ENCODE measurements at places on chromosomes 6 and 20.

GRCh38 chr6:133407320-133408100, 166.4 kb downstream of the EYA4 start:
- no peak overlapping the region for H3K4me3 ChIP-seq
- H3K27me3 ChIP-seq: peaks cover 3% of the 10 kb centered on the region
- H3K36me3 ChIP-seq: no peaks in the 10 kb centered on the region
- DNase-seq: no peak

DNA sequence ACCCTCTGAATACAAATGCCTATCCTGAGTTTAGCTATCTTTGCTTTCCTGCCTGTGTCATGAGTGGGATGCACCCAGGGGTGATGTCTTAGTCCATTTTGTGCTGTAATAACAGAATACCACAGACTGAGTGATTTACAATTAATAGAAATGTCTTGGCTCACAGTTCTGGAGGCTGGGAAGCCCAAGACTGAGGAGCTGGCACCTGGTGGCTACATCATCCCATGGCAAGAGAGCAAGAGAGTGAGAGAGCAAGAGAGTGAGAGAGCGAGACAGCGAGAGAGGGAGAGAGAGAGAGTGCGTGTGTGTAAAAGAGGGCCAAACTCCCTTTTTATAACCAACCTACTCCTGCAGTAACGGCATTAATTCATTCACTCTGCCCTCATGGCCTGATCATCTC, 76.8 kb downstream of the PRDM1 start:
- no peak overlapping the region for H3K4me3 ChIP-seq
- peaks cover 4% of the 10 kb centered on the region for H3K27me3 ChIP-seq
- peaks cover 24% of the 10 kb centered on the region for H3K4me1 ChIP-seq
- H3K27ac ChIP-seq: peak overlapping the region; percentile 18
- no peaks in the 10 kb centered on the region for H3K36me3 ChIP-seq
- DNase-seq: no peak

DNA sequence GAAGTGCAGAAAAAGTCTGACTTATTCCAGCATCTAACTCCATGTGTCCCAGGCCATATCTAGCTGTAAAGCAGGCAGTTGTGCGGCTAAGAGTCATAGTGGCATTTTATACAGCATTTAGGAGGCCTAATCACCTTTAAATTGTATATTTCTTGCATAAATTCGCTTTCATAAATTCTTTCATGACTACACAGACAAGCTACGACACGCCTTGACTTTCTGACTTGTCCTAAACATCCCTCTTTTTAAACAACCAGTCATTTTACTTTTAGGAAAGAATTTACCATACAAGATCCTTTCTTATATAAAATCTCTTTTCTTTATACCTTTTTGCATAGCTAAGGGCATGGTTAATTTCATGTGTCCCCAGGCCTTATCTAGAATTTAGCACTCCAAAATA, 81.7 kb upstream of the THBS2 start:
- no peak overlapping the region for H3K4me3 ChIP-seq
- no peak overlapping the region for H3K27ac ChIP-seq
- no peak for DNase-seq
- H3K36me3 ChIP-seq: no peaks in the 10 kb centered on the region

GRCh38 chr6:7673063-7673536, 52.8 kb upstream of the BMP6 start:
- peaks cover 34% of the 10 kb centered on the region for H3K4me1 ChIP-seq
- peak; percentile 26 for DNase-seq
- no peaks in the 10 kb centered on the region for H3K36me3 ChIP-seq
- H3K4me3 ChIP-seq: peak overlapping the region; percentile 48

DNA sequence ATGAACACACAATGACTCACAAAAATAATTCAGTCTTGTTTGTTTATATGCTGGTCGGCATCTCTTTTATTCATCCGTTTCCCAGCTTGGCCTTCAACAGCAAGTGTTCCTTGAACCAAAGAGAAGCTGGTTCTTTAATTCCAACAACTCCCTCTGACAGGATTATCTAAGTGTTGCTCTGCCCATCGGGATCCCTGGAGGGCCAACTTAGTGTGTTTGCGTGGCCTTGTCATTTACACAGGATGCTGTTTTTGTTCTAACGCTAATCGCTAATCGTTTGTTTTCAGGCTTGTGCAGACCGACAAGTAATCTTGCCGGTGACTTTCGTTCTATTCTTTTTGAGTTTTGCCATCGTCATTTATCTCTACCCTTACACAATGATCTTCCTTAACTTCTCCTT, 267.4 kb upstream of the EXOC2 start:
- H3K27me3 ChIP-seq: peaks cover 7% of the 10 kb centered on the region
- no peak overlapping the region for H3K27ac ChIP-seq
- DNase-seq: no peak
- no peak overlapping the region for H3K4me3 ChIP-seq

DNA sequence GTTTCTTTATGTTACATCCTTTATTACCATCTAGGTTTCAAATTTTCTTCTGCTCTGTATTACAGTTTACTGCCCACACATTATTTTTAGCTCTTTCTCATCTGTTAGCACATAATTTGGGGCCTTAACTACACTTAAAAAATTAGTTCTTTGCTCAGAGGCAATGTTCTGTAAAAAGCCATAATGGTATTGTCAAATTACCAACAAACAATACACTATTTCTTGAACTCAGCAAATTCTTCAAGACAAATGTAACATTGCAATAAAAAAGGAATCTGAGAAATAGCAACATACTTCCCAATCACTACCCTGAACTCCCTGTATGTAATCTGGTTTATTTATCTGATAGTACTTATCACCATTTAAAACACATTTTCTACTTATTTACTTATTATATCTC, 448.6 kb upstream of the OPRM1 start:
- no peak overlapping the region for H3K4me3 ChIP-seq
- no peaks in the 10 kb centered on the region for H3K27me3 ChIP-seq
- DNase-seq: no peak
- H3K4me1 ChIP-seq: peaks cover 7% of the 10 kb centered on the region
- H3K27ac ChIP-seq: no peak overlapping the region

DNA sequence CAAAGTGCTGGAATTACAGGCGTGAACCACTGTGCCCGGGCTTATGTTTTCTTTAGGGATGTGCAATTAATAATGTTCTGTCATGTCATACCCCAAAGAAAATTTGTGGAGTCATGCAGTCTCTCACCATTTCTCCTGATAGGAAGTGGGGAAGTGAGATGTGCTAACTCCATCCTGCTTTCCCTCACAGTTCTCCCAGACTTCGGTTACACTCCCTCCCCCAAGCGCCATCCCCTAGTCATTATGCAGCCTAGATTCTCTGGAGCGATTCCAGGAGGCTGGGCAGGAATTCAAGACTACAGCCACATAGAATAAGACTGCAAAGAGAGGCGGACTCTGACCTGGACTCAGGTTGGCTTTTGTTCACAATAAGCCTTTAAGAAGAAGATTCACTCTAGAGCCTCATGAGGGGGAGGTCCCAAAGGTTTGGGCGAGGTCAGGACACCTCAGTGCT, 271.4 kb downstream of the ALDH8A1 start:
- H3K36me3 ChIP-seq: no peaks in the 10 kb centered on the region
- H3K4me1 ChIP-seq: peaks cover 3% of the 10 kb centered on the region
- no peak for DNase-seq

- H3K36me3 ChIP-seq: no peaks in the 10 kb centered on the region
- no peak for DNase-seq
- no peak overlapping the region for H3K27ac ChIP-seq
- H3K4me1 ChIP-seq: peaks cover 22% of the 10 kb centered on the region
- no peak overlapping the region for H3K4me3 ChIP-seq
Observed at GRCh38 chr20:62737271-62737811, 28.7 kb downstream of the NTSR1 start.

DNA sequence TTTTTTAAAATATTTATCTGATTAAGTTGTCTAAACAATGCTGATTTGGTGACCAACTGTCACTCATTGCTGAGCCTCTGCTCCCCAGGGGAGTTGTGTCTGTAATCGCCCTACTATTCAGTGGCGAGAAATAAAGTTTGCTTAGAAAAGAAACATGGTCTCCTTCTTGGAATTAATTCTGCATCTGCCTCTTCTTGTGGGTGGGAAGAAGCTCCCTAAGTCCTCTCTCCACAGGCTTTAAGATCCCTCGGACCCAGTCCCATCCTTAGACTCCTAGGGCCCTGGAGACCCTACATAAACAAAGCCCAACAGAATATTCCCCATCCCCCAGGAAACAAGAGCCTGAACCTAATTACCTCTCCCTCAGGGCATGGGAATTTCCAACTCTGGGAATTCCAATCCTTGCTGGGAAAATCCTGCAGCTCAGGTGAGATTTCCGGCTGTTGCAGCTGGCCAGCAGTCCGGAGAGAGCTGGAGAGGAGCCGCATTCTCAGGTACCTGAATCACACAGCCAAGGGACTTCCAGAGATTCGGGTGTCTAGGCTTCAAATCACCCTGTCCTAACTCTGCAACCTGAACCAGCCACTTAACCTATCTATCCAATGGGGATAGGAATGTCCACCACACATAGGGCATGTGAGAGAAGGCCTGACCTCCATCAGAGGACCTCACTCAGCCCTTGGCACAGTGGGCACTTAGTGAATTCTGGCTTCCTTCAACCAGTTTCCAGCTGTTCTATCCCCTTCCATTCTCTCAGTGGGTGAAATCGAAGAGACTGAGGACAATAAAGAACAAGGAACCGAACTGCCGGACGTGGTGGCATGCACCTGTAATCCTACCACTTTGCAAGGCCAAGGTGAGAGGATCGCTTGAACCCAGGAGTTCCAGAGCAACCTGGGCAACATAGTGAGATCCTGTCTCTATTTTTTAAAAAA, 3.1 kb downstream of the TNF start:
- H3K36me3 ChIP-seq: no peaks in the 10 kb centered on the region
- no peak overlapping the region for H3K4me3 ChIP-seq
- H3K27ac ChIP-seq: peak overlapping the region; percentile 72
- H3K27me3 ChIP-seq: peaks cover 54% of the 10 kb centered on the region

DNA sequence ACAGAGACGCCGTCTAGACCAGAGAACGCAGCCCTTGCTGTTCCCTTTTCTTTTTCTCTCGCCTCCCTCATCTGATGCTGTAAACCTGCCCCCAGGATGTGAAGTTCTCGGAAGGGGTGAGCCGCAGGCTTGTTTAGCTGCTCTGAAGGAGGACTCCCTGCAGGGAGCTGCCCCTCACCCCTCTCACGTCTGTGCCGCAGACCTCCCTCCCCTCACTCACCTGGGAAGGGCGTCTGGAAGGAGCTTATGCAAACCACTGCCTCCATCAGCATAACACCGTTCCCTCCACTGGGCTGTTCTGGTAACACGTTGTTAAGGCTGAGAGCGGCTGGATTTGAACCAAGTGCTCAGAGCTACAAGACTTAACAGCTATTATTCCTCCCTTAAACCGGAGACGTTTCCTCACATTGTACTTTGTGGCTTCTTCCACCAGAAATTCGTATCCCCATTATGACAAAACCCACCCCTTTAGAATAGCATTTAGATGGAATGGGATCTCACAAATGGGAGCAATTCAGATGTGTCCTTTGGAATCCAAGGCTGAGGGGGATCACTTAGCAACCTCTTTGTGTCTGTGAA, 99.8 kb downstream of the SMOC2 start:
- no peaks in the 10 kb centered on the region for H3K36me3 ChIP-seq
- no peak for DNase-seq
- no peak overlapping the region for H3K27ac ChIP-seq
- H3K27me3 ChIP-seq: peaks cover 20% of the 10 kb centered on the region
- peaks cover 35% of the 10 kb centered on the region for H3K4me1 ChIP-seq

DNA sequence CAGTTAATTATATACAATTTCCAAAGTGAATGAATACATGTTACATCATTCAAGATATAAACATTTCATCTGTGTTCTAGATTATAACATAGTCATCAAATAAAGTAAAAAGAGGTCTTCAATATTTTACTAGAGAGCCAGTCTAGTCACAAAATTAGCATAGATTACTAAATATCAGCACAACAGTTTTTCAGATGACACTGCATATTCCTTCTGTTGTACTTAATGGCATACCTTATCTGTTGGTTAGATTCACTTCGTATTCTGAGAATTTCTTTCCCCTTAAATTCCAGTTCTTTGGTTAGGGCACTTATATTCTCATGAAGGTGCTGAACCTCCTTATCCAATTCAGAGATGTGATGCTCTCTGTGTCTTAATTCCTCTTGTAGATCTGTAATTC, 39.8 kb upstream of the MCM9 start:
- H3K27me3 ChIP-seq: no peaks in the 10 kb centered on the region
- peaks cover 5% of the 10 kb centered on the region for H3K36me3 ChIP-seq
- H3K27ac ChIP-seq: no peak overlapping the region
- DNase-seq: no peak
- H3K4me1 ChIP-seq: no peaks in the 10 kb centered on the region

DNA sequence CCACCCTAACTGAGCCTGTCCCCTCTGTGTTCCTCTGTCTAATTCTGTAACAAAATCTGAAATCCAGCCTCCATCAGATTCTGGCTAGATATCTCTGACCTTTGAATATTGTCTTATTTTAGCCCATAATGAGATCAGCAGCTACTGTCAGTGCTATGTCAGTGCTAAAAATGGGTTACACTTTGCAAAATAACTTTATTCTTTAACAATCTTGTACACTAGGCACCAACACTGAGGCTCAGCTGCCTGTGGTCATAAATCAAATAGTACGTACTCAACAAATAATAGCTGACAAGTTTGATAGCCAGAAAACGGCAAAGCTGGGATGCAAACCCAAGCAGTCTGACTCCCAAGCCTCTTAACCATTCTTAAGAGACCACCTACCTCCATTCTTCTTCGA, 22.1 kb downstream of the TTPAL start:
- no peaks in the 10 kb centered on the region for H3K4me1 ChIP-seq
- H3K27me3 ChIP-seq: no peaks in the 10 kb centered on the region
- H3K36me3 ChIP-seq: peaks cover 63% of the 10 kb centered on the region
- no peak for DNase-seq

GRCh38 chr20:57330998-57331397, 1.4 kb downstream of the SPO11 start:
- peaks cover 13% of the 10 kb centered on the region for H3K27me3 ChIP-seq
- H3K36me3 ChIP-seq: no peaks in the 10 kb centered on the region
- no peak overlapping the region for H3K27ac ChIP-seq
- DNase-seq: no peak

DNA sequence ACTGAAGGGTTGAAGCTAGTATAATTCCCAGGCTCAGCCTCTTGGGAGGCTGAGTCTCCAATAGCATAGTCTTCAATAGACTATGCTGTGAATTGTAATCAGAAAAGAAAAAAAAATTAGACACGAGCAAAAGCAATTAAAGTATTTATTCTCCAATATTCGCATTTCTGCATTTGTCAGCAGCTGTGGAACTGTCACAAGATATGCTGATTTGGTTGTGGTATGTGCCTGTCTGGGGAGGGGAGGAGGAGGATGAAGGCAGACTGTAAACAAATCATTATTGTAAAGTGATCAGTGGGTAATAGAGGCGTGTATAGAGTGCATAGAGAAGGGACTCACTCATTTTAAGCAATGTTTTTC, 10.1 kb upstream of the BICRAL start:
- H3K36me3 ChIP-seq: no peaks in the 10 kb centered on the region
- H3K4me1 ChIP-seq: peaks cover 30% of the 10 kb centered on the region
- H3K27me3 ChIP-seq: peaks cover 36% of the 10 kb centered on the region
- no peak overlapping the region for H3K27ac ChIP-seq
- DNase-seq: no peak

- DNase-seq: no peak
- no peaks in the 10 kb centered on the region for H3K36me3 ChIP-seq
- no peak overlapping the region for H3K4me3 ChIP-seq
- H3K27ac ChIP-seq: no peak overlapping the region
Observed at GRCh38 chr6:42375007-42375635, 76.6 kb downstream of the TRERF1 start.

Measured in nephron progenitor cell (in vitro differentiated cells).